ENCODE measurements at places on chromosomes 2 and 18.

GRCh38 chr2:173963323-173963816 is 1.8 kb downstream of the SP3 start:
- peak; percentile 94 for DNase-seq

GRCh38 chr2:240993446-240994170 is 4.8 kb upstream of the SNED1 start:
- DNase-seq = no peak

GRCh38 chr2:144489315-144489916 is 30.5 kb downstream of the ZEB2 start:
- DNase-seq = no peak

- DNase-seq = peak; percentile 30
Measured at GRCh38 chr2:144518748-144519596, 947 bp downstream of the ZEB2 start.

DNA sequence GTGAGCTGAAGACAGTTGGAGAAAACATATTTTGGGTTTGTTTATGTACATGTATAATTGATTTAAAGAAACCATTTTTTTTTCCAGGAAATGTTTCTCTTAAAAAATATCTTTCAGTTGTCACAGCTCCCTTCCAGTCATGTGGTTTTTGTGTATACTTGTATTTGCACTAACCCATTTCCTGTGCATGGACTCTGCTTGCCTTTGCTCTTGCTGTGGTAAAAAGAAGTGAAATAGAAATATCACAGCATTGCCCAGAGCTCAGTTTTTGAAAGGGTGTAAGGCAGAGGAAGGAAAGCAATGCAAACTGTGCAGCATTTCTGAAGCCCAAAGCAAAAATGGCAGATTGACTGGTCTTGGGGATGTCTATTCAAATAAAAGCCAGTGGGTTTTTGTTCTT is 10.4 kb upstream of the DOCK10 start:
- DNase-seq = peak; percentile 62

DNA sequence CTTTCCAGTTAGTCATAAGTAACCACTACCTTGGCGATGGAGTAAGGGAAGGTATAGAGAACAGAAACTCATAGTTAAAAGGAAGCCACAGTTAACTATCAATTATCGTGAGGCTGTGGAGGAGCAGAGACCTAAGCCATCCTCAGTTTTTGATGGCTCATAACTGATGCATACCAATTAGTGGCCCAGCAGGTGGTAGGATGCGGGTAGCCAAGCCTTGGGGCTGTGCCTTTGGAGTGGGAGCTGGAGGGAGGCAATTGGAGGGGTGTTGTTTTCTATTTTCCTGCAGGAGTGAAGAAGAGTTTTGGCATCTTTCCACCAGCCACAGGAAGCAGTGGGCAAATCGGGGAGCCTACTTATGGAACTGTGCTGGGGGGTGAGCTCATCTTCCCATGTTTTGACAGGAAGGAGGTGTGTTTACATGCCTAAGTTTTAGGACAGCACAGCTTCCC is 194.8 kb downstream of the TPGS2 start:
- DNase-seq = no peak

DNA sequence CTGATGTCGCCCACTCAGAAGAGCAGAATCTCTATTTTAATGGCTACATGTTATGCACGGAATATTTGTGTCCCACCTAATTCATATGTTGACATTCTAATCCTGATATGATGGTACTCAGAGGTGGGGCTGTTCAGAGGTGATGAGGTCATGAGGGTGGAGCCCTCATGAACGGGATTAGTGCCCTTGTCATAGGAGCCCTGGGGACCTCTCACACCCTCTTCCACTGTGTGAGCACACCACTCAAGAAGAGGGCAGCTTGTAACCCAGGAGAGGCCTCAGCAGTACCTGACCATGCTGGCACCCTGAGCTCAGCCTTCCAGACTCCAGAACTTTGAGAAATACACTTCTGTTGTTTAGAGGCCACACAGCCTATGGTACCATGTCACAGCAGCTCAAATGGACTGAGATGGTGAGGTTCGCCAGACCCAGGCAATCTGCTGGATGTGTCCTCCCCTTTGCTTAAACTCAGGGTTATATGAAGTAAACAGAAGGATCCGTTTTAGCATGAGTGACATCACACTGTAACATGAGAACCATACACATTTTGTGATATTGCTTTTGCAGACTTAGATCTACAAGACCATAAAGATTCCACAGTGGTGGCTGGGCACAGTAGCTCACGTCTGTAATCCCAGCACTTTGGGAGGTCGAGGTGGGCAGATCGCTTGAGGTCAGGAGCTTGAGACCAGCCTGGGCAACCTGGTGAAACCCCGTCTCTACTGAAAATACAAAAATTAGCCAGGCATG is 48.7 kb downstream of the ATOH8 start:
- DNase-seq = no peak

DNA sequence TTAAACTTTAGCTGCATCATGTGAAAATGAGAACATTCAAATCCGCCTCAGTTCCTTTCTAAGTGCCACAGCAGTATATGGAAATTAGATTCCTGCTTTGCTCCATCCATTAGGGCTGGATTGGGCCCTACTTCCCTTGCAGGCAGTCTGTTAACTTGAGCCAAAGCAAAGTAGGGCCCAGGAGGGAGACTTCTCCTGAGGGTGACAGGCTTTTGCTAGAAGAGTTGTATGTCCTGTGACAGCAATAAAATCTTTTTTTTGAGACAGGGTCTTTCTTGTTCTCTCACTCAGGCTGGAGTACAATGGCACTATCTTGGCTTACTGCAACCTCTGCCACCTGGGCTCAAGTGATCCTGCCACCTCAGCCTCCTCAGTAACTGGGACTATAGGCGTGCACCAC is 28.1 kb downstream of the VIL1 start:
- no peak for DNase-seq

DNA sequence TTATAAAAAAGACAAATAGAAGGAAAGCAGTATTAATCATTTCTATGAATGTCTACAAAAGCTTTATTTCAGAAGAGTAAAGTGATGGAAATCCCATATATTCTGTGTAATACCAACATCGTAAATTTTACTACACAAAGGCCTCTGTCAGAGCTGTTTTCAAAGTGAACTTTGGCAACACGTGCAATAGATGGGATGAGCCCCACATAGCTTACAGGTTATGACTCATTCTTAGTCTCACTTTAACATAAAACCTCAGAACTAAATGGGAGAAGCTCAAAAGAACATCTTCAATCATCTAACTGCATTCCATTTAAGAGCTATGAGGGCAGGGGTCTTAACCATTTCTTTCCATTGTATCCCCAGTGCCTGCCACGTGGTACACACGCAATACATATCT is 11.5 kb downstream of the VPS4B start:
- DNase-seq = no peak

DNA sequence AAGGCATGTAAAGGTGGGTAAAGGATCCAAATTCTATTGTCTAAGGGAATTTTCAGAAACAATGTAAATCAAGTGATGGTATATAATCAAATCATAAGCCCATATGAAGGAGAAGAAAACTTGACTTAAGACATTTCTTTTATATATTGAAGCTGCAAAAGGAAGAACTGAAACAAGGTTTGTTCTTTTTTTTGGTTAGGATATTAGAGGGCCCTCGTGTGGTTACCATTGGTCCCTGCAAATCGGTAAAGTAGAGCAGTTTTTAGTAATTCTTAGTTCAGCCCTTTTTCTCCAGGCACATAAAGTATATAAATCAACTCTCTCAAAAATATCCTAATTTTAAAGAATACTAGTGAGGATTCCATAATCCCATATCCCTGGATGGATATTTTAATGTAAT is 105.6 kb upstream of the STK17B start:
- DNase-seq = peak; percentile 60

- no peak for DNase-seq
Measured at GRCh38 chr2:231117922-231118613, 6.8 kb downstream of the HTR2B start.

DNA sequence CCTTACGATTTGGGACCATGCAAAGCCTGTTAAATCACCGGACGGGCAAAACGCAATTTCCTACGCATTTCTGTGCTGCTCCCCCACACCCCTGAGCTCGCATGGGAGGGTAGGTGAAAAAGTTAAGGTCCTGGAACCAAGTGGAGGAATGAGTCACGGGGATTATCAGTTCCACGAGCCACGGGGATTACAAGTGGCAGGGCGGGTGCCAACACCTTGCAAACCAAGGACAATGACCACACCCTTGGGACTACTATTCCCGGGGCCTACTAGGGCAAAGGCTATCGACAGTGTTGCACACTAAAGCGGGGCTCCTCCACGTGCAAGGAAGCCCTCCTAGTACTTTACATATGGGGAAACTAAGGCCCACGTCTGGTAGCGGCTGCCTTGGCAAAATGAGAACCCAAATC is 447 bp downstream of the RETSAT start:
- no peak for DNase-seq

DNA sequence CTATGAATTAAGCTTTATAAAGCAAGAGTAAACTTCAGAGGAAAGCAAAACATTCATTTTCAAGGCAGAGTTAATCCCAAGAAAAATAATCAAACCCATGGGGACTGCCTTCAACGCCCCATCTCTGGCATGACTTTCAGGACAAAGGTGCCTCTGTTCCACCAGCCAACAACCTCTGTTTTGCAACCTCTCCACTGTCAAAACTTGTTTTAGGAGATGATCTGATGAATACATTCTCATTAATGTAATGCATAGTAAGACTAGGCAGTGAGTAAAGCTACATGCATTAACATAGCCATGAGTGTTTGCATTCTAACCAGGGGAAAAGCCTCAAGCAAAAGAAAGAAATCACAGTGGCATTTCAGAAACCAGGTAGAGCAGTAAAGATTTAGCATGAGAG is 357.0 kb downstream of the FBXO15 start:
- no peak for DNase-seq

- no peak for DNase-seq
Measured at GRCh38 chr2:205290299-205290698, 392.0 kb upstream of the NRP2 start.

DNA sequence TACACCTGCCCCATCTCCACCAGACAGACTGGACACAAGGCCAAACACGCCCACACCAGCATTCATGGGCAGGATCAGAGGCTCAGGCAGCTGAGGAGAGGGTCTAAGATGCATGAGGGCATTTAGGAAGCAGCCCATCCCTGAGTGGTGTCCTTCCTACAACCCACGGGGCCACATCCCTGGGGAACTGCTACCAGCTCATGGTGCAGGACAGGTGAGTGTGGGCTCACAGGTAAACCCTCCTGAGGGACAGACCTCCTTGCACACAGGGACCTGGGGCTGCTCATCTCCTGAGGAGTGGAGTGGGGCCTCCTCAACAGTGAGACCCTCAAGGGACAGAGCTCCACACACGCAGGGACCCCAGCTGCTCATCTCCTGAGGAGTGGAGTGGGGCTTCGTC is 14.6 kb downstream of the PARD6G start:
- no peak for DNase-seq

DNA sequence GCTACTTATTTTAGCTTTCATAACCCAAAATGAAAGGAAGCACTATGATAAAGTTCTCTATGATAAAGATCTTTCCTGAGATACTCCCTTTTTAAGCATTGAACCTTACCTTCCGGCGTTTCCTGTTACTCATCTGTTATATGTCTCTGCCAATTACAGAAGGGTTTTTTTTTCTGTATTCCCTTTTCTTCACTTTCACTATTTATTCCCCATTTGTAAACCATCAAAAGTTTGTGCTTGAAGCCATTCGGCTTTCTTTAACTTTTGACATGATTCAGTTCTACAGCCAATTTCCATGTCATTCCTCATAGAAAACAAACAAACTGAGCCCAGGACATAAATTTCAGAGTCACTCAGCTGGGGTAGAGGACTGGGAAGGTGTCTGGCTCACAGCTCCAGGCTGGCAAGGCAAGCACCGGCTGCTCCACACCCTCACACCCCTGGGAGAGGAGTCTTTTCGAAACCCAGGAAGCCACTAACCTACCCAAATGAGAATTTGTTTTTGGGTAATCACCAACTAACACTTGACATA is 429.4 kb upstream of the TRIB2 start:
- DNase-seq = no peak

DNA sequence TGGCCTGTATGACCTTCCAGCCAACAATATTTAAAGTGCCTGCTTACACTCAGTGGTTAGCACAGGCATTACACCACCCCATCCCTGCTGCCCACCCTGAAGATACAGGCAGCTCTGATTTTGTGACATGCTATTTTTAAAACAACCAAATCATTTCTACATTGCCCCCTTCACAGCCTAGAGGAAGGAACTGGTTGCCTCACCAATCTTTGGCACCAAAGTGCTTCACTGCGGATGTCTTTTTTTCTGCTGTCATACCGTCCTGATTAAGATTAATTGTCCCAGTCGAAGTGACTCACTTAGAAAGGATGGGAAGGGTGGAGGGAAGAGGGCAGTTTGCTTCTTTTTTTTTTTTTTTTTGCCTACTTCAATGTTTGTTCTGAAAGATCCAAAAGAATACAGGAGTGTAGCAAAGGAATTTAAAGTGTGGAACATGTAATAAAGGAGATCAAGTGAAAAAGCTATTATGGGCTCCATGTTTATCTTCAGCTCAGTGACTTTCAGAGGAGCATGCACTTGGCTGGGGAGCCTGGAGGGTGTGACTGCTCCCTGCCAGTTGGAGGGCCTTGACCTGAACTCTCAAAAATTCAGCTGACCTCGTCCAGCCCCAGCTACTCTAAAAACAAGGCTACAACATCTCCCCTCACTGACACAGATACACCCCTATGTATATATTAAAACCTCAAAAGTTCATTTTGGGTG is 501.1 kb upstream of the TNP1 start:
- peak; percentile 80 for DNase-seq

- no peak for DNase-seq
Measured at GRCh38 chr2:241344925-241345651, 11.0 kb upstream of the FARP2 start.

GRCh38 chr2:55038428-55038827 is 11.8 kb downstream of the RTN4 start:
- no peak for DNase-seq

GRCh38 chr18:26909599-26910290 is 44.2 kb upstream of the AQP4 start:
- DNase-seq = no peak

DNA sequence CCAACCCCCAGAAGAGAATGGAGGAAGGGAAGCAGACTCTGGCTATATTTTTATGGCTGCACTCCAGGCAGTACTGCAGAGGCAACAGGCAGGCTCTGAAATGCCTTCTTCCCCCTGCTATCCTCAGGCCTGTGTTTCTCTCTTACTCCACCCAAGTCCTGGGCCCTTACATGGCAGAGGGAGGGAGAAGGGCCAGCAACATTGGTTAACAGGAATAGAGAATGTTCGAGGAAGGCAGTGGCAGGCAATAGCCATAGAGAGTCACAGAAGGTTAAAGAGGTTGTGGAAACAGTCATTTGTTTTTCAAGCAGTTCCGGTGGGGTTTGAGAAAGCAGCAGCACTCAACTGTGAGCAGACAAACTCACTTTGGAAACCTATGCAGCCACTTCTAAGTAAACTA is 15.1 kb upstream of the DARS1 start:
- DNase-seq = no peak

GRCh38 chr2:108635630-108636354 is 83.5 kb upstream of the RANBP2 start:
- no peak for DNase-seq

Measured in common myeloid progenitor, CD34-positive (primary cell).